Activated naive CD4-positive, alpha-beta T cell (primary cell): ENCODE measurements at places on chromosomes 11 and 22.

- no peak for DNase-seq
These were observed 699.0 kb upstream of the LUZP2 start for GRCh38 chr11:23797624-23798419.

GRCh38 chr22:44159221-44159620 is 21.5 kb upstream of the PARVG start:
- DNase-seq: no peak

- no peak for DNase-seq
These were observed 93.5 kb downstream of the LARGE2 start for GRCh38 chr11:46015941-46016340.

GRCh38 chr11:69563946-69564775 is 76.8 kb upstream of the CCND1 start:
- no peak for DNase-seq

DNA sequence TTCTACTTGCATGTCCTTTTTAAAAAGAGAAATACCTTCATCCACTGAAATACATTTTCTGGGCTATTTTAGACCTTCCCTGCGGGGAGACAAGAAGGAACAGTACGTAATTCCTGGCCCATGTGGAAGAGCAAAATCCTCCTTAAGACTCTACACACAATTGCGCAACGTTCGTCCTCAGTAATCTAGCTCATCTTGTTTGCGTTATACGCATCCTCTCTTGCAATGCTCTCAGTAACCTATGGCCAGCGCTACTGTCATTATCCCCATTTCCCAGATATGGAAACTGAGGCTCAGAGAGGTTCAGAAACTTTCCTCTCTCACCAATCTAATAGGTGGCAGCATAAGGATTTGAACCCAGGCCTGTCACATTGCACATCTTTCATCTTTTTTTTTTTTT is 54.6 kb downstream of the RPUSD4 start:
- no peak for DNase-seq

GRCh38 chr11:17864478-17864941 is 129.9 kb downstream of the KCNC1 start:
- DNase-seq: no peak

DNA sequence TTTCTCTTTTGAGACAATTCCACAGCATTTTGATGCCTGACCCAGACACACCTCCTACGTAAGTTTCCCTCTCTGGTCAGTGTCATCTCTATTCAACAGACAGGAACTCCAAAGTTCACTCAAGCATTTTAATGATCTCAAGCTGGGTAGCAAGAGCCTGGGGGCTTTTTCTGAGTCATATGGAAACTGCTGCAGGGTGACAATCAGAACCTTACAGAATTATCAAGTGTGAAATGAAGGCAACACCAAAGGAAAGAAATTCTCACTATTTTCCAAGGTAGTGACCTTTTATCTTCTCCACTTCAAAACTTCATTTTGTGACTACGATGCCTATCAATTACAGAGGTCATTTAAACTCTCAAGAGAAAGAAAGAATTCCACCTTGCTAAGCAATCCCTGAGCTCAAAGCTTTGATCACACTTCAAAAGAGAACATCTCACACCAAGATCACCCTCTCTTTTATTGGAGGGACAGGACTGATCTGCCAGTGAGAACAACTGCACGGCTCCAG is 229.0 kb upstream of the ZC3H12C start:
- DNase-seq: no peak

DNA sequence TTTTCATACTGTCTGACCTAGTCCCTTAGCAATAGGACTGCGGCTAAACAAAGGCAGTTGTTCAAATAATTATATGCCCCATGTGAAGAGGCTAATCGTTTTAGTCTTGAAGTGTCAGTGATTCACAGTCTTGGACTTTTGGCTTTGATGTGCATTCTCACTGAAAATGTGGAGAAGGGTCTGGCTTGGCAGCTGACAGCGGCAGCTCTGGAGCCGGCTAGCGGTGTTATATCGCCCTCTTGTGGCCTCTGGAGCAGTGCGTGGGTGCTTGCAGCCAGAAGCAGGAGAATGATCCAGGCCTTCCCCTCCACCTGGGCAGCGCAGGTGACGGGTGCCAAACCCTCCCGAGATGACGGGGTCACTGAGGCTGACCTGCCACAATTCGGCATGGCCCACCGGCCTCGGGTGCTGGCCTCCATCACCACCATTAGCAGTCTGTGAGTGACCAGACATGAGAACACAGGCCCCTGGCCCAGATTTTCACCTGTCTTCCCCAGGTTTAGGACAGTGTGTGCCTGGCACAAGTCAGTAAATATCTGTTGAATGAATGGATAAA is 90.3 kb upstream of the PITPNB start:
- DNase-seq: peak; percentile 60

GRCh38 chr11:67368621-67369020 is 4.8 kb downstream of the CLCF1 start:
- no peak for DNase-seq

DNA sequence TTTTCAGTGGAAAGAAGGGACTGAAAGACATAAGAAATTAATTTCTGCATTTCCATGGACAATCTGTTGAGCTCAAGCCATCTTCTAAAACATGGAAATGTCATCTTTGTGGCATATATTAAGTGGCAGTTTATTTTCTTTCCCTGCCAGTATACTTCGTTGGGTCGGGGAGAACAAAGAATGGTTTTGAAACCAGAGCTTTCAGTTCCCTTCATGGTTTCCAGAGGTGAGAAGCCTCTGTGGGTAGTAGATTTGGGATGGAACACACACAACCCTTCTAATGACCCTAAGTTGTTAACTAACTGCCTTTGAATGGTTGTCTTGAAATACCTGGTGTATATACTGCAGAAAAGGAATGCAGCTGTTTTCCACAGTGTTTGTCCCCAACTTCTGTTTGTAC is 17.6 kb upstream of the GAS2L1 start:
- no peak for DNase-seq

DNA sequence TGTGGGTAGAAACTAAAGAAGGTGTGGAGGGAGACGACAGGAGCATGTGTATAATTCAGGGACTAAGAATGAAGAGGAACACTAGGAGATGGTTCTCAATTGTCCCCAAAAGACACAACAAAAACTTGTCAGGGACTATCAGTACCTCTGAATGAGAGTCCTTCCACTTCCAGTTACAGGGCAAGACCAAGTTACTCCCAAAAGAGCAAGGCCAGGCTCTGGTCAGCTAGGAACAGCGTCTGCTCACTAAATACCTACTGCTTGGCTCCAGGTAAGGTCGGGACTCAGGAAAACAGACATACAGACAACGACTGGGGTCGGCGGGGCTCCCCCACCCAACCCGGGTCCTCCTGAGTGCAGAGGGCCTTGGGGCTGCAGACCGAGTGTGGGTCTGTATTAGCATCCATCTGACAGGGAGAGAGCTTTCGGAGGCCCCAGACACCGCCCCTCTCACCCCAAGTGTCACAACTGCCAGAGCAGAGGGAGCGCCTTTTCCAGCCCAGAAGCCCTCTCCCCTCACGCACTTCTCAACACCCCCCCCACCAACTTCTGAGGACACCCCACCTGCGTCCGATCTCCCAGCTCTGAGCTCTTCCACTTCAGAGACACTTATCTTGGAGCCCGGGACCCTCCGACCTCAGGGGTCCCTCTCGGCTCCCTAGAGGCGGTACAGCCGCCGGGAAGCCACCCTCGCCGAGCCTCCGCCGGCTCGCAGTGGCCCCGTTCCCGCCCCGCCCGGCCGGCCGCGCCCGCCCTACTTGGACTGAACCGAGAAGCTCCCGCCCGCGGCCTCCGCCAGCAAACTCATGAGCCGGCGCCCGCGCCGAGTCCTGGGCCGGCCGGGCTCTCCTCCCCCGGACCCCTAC is 522 bp downstream of the RHOG start:
- DNase-seq: no peak

DNA sequence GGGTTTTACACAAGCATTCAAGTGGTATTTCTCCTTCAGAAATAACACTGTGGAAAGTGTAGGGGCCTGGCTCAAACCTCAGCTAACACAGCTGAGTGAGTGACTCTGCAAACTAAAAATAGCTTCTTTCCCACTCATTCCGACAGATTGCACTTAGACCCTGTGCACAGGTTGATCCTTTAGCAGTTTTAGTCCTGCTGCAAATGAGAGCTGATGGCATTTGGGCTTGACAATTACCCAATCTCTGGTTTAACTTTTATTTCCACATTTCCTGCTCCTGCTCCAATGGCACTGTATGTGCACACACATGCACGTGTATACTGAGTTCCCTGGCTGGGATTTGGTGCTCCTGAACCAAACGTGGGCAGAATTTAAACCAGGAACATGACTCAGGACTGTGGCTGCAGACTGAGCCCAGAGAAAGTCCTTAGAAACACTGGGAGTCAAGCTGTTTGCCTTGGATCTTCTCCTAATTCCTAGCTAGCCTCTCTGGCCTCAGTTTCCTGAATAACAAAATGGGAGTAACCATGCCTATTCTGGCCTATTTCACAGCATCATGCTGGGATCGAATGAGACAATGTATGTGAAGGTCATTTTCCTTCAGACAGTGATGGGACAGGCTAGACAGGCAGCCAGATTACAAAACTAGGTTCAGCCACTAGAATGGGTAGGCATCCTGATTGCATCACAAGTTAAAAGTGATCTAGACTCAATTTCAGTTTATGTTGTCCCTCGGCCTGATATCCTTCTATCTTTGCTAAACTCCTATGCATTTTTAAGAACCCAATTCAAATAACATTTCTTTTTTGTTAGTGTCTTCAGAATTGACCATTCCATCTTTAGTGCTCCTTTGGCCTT is 58.2 kb downstream of the SERGEF start:
- DNase-seq: no peak

DNA sequence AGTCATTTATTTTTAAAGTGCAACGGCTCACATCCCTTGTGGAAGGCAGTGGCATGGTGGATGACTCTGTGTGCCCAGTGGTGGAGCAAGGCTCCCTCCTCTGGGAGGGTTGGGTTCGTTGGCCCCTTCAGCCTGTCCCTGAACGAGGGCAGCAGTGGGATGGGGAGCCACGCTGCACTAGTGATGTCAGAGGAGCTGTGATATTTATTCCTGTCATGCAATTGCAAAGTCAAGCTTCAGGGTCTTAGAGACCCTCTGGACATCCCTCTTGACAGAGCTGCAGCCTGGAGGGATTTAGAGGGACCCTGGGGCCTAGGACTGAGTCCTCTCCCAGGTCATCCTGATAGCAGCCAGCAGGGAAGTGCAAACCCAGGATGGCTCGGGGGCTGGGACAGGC is 78.2 kb upstream of the NARS2 start:
- no peak for DNase-seq

- DNase-seq: no peak
These were observed 420.7 kb upstream of the CADM1 start for GRCh38 chr11:115924744-115925567.

- no peak for DNase-seq
These were observed 275.6 kb downstream of the BRD1 start for GRCh38 chr22:49551897-49552614.

DNA sequence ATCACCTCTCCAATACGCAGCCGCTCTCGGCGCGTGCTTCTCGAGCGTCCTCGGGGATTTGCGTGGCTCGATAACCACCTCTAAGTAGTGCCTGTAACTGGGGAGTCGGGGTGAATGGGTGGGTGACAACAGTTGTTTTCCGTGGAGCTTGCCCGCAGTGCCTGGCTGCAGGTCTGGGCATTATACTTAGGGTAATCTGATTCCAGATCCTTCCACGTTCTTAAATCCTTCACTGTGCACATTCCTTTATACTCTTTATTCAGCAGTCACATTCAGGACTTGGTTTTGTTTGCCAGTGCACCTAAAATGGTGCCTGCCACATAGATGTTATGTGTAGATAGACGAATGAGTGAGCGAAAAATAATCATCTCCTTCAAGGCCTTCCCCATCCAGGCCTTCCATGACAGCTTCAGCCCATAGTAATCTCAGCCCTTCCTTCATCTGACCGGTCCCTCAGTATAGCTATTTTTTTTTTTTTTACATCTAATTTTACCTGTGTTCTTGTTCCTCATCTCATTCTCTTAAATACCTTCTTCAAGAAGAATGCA is 602 bp downstream of the NAT10 start:
- no peak for DNase-seq

GRCh38 chr11:106627694-106628093 is 390.6 kb downstream of the GUCY1A2 start:
- DNase-seq: no peak

DNA sequence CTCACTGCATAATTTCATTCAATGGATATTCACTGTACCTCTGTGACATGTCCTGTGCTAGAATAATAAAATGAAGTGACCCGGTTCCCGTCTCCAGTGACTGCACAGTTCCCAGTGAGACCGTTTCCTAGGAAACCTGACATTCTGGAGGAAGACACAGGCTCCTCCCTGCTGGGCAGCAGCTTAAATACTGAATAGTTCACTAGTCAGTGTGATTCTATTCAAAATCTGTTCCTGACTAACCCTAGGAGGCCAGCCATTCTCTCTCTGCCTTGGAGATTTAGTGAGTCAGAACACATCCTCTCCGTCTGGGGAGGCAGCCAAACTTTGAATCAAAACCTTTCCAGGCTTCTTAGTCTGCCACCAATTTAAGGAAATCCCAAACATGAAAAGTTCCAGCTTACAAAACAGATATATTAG is 11.3 kb downstream of the TRIM66 start:
- no peak for DNase-seq

- DNase-seq: no peak
These were observed 17.8 kb upstream of the CCDC34 start for GRCh38 chr11:27380771-27381170.

DNA sequence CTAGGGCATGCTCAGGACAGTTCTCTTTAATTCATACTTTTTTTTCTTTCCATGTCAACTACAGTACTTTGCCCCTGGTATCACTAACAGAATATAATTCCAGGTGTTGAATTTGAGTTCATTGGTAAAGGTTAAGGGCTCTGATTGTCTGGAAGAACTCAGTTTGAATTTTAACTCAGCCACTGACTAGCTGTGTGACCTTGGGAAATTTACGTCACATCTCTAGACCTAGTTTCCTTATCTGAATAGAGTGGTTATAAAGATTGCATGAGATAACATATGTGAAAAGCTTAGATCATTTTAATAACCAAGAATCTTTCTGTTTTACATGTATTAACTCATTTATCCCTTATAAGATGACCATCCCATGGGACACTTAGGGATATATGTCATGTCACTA is 15.8 kb upstream of the ZC3H12C start:
- DNase-seq: no peak

GRCh38 chr11:65744026-65744698 is 23.6 kb upstream of the RNASEH2C start:
- no peak for DNase-seq

GRCh38 chr22:46070803-46071450 is 79.4 kb upstream of the PPARA start:
- no peak for DNase-seq

- DNase-seq: no peak
These were observed 38.6 kb upstream of the CARS1 start for GRCh38 chr11:3095712-3096361.

DNA sequence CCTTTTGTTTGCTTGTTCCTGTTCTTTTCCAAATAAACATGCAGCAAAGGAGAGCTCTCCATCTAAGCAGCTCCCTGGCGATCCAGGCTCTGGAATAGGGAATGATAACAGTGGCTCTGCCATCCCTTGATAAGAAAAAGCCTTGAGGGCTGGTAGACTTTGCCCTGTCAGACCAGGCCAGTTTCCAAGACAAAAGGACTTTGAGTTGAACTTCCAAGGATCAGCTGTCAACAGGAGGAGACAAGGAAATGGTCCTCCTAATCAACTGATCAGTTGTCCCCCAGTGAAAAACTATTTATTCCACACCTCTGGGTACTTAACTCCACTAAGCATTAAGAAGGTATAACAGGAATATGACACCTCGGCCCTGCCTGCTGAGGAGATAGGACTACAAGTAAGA is 127.8 kb downstream of the PARVA start:
- no peak for DNase-seq

GRCh38 chr11:57713835-57714234 is 1.4 kb downstream of the TMX2 start:
- DNase-seq: no peak
